Activated gamma-delta T cell (primary cell): ENCODE measurements at places on chromosomes 2 and 18.

DNA sequence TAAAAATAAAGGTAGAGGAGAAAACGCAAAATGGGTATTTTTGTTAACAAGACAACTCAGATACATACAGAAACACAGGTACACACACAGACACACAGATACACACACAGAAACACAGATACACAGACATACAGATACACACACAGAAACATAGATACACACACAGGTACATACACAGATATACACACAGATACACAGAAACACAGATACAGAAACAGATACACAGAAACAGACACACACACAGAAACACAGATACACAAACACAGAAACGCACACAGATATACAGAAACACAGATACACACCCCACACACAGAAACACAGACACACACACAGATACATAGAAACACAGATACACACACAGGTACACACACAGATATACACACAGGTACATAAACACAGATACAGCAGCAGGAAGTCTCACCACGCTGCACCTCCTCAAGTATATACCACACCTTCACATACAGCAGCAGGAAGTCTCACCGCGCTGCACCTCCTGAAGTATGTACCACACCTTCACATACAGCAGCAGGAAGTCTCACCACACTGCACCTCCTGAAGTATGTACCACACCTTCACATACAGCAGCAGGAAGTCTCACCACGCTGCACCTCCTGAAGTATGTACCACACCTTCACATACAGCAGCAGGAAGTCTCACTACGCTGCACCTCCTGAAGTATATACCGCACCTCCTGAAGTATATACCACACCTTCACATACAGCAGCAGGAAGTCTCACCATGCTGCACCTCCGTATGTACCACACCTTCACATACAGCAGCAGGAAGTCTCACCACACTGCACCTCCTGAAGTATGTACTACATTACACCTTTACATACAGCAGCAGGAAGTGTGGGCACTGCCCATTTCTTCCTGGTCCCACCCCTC, 250.5 kb downstream of the HDAC4 start:
- DNase-seq = no peak

- DNase-seq = no peak
Measured at GRCh38 chr2:143329288-143329687, 200.1 kb downstream of the ARHGAP15 start.

- DNase-seq = no peak
Measured at GRCh38 chr18:8802017-8802672, 96.8 kb downstream of the MTCL1 start.

DNA sequence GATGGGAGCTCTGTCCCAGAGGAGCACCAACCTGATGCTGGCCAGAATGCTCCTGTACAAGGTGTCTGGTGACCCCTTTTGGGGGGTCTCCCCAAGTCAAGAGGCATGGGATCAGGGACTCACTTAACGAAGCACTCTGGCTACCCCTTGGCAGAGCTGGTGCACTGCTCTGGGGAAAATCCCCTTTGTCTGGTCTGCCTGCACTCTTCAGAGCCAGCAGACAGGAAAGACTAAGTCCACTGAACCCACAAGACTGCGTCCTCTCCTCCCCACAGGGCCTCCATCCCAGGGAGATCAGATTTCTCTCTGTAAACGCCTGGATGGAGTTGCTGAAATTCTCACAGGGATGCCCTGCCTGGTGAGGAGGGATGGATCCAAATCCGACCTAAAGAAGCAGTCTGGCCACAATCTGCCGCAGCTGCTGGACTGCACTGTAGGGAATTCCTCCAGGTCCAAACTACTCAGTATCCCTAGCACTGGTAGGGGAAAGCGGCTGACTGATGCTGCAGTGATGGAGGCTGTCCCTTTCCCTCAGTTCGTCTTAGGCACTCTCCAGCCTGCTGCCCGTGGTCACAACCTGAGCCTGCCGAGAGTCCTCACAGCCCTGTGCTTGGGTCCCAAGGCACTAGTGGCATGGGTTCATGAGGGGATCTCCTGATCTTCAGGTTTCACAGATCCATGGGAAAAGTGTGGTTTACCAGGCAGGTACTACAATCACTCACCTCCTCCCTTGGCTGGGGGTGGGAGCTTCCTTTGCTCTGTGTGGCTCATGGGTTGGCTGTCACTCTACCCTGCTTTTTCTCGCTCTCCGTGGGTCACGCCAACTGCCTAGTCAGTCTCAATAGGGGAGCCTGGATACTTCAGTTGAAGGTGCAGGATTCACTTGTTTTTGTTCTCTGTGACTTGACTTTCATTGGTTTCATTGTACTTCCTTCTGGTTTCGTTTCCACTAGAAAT, 98.6 kb downstream of the SLC4A10 start:
- DNase-seq = no peak

DNA sequence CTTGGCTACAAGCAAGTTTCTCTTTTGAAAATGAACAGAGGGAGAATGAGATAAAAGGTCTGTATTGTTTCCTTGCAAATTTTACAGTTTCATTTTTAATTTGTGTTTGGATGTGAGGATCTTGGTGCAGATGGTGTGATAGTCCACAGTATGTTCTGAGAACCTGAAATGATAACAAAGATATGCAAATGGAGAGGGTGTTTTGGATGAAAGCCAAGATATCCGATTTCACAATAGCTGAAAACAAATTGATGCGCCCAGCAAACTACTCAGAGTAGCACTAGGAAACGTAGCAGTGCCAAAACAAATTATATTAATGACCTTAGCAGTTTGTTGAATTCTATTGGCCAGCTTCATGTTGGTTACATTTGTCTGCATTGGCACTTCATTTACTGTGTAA, 683.5 kb downstream of the TMEM182 start:
- no peak for DNase-seq

DNA sequence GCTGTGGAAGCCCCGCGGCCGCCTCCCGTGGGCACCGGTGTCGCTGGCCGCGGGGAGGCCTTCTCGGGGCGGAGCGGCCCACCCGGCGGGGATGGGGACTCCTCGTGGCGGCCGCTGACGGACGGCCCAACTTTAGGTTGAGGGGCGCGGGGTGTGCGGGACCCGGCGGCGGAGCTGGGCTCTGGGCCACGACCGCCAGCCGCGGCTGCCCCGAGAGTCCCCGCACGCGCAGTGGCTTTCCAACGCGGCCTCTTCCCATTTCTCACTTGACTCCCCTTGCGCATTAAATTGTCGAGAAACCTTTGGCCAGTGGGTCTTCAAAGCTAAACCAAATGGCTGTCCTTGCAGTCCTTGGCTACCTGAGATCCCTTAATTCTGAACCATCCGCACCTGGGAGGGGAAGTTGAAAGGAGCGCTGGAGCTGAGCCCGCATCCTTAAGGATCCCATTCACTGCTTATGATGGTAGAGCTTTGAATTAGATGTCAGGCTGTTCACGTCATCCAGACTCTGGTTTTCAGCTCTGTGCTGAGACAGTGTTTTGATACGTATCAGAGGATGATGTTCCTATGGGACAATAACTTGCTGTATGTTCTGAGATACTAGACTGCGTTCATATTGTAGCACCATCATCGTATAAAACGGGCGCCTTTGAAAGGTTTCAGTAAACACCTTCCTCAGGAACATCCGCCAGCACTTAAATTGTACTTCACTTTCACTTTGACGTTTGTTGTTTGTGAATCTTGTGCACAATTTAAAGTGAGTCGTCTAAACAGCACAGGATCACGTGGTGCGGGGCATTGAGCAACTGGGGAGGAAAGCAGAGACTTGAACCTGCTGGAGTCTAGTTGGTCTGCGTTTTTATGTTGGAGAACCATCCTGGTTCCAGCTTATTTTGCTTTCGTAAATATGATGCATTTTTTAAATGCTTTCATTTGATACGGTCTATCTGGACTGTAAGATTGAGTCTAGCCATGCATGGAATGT, 874 bp downstream of the CLIP4 start:
- DNase-seq = peak; percentile 28

DNA sequence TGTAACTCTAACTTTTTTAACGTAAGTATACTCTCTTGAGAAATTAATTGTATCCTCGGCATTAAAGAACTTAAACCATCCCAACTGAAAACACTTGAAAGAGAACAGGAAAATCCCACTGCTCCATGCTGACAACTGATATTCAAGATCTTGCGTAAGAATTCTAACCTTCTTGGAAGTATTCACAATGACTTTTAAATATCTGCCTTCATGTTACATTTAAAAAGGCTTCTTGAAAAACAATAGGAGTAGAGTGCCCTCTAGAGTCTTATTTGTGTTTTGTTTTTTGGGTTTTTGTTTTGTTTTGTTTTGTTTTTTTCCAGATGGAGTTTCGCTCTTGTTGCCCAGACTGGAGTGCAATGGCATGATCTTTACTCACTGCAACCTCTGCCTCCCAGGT, 65.4 kb upstream of the DNAJC10 start:
- DNase-seq = no peak

DNA sequence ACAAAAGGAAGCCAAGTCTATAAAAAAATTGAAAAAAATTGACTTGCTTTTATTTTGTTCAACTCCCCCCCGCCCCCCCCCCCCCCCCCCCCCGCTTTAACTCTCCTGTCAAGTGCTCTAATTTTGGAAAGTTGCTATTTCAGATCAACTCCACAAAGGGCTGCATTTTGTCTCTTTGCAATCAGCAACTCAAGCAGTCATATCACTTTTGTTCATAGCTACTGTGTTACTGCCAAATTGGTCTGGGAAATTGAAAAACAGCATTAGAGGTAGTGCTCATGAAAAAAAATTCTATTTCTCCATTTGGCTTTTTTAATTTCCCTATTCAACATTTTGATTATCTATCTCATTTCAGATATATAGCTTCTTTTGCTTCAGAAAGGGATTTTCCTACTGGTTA, 531.8 kb downstream of the LRP1B start:
- no peak for DNase-seq

DNA sequence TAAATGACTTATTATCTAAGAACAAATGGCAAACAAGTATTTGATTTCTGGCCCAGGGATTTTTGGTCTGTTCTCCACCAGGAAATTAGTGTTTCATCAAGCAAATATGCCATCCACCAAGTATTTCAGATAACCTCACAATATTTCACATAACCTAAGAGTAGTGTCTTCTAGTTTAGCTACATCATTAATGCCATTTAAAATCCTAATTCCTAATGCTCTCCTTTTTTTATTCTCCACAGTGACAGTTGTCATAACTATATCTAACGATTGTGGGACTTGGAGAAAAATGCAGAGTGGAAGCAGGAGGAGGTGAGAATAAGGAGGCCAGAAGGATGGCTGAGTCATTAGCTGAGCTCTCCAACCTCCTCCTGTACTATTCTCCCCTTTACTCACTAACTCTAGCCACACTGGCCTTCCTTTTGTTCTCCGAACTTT, 58.5 kb upstream of the CTLA4 start:
- DNase-seq = no peak

GRCh38 chr2:110732422-110733413, at the start of gene ACOXL:
ACOXL (plus strand) TSS chr2:110732573; CDS start chr2:110768390, 35,817 bp downstream.
- peak; percentile 10 for DNase-seq

DNA sequence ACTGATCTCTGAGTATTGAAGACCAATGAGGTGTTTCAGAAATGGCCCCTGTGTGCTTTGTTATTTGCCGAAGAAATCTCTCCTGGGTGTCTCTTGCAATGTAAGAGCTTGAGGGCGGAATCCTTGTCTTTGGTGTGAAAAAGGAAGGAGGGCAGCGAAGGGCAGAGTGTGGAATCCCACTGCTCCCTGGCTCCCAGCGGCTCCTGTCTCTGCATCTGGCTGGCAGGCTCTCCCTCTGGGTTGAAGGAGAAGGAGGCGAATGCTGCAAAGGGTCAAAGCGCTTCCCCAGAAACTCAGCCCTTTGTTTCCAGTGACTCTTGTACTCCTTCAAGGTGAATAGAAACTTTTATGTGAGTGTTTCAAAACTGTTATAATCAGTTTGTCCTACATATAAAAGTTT, 457.5 kb downstream of the CNTNAP5 start:
- no peak for DNase-seq

GRCh38 chr2:67570611-67571010, 173.5 kb downstream of the ETAA1 start:
- no peak for DNase-seq

DNA sequence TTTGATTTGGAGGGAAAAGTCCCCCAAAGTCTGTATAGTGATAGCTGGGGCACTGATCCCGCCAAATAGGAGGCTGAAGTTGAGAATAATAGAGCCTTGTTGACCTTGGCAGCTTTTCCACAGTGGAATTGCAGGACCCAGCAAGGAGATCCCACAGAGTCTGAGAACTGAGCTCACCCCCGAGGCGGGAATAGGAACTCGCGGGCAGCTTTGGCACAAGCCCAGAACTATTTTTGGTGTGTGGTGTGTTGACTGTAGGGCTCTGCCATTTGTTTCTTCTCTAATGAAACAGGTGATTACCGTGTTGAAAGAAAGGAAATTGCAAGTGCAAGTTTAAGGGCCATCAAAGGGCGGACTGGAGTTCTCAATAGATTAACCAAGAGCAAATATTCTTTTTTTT, 34.0 kb downstream of the SH3RF3 start:
- DNase-seq = no peak

GRCh38 chr2:23219666-23220065, 165.3 kb upstream of the KLHL29 start:
- DNase-seq = no peak

DNA sequence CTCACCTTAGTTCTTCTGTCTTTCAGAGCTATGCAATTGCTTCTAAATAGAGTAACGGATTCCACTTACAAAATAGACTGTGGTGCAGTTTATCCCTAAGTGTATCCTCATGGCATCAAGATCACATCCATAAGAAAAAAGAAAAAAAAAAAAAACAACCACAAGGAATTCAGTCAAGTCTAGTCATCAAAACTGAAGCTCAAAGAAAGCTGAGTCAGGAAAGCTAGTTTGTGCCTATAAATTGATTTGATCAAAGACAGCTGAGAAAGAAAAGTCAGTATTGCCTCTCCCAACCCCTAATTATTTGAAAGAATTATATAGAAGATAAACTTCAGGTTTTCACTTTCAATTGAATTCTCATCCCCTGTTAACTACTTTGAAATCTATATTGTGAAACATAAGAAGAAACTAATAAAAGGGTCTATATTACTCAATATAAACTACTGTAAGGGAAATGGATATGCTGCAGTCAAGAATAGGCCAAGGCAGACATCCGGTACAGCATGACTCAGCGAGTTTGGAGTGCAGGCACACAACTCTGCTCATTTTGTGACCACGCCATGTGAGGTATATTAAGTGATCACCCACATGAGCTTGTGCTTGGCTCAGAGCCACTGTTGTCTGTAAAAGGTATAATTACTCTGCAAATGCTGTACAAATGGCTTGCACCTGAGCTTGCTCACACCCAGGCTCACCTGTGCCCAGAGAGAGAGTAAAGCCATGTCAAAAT, 568.1 kb upstream of the CRIM1 start:
- DNase-seq = no peak

GRCh38 chr2:21263622-21264021, 139.9 kb downstream of the TDRD15 start:
- DNase-seq = no peak

DNA sequence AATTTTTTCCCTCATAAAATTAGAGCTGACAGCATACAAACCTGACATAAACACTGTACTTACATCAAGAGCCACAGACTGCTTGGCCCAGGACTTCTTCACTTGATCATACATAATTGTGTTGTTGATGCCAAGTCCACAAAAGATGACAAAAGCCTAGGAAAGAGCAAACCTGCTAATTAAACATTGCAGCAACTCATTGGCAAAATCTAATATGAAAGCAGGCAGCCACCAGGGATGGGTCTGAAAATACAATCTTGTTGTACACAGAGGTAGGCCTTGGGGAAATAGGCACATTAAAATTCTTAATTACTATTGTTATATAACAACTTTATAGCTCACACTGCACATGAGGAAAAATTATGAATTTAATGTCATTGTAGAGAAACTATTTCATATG, 255.8 kb downstream of the PDE11A start:
- no peak for DNase-seq
